ENCODE measurements at places on chromosomes 7 and 10. TPM values are rescaled to one million over a fixed set of nuclear protein-coding genes. Genes with fewer than 3 reads are reported as not detected.

The DMBT1 gene
- total RNA-seq: 0.05 TPM

The HMX2 gene
- 0.15 TPM for total RNA-seq

The RARRES2 gene
- total RNA-seq: not detected

The GBX1 gene
- total RNA-seq: 0.17 TPM

The SDK1 gene
- 0.37 TPM for total RNA-seq

The TMEM178B gene
- total RNA-seq: 1.1 TPM

The STEAP2 gene
- total RNA-seq: 3.5 TPM

The SPDYE2B gene
- total RNA-seq: not detected

The FBXO24 gene
- total RNA-seq: not detected

The TBX20 gene
- total RNA-seq: 2.5 TPM

The MBL2 gene
- total RNA-seq: not detected

The LRIT1 gene
- not detected for total RNA-seq

The KLLN gene
- 0.51 TPM for total RNA-seq

The EPDR1 gene
- 58.4 TPM for total RNA-seq

The NUTM2D gene
- 1.2 TPM for total RNA-seq

The C10orf71 gene
- total RNA-seq: not detected

The GNB2 gene
- total RNA-seq: 236 TPM

The FAM13C gene
- not detected for total RNA-seq

The GPRIN2 gene
- total RNA-seq: 29.9 TPM

The SLC13A1 gene
- total RNA-seq: not detected

The CHAT gene
- not detected for total RNA-seq

The THSD7A gene
- 1.3 TPM for total RNA-seq

The CFAP46 gene
- total RNA-seq: 1.1 TPM

The EN2 gene
- 1.0 TPM for total RNA-seq

The MTURN gene
- total RNA-seq: 4.1 TPM

The FZD8 gene
- 8.7 TPM for total RNA-seq

The OPALIN gene
- not detected for total RNA-seq

The NACAD gene
- total RNA-seq: 0.29 TPM

The FAM25C gene
- not detected for total RNA-seq

The ADIRF gene
- total RNA-seq: 0.21 TPM

The TAS2R3 gene
- not detected for total RNA-seq

The SHH gene
- total RNA-seq: 2.7 TPM

The AGR2 gene
- total RNA-seq: 176 TPM

The LRRD1 gene
- total RNA-seq: not detected

The TRIP6 gene
- 57.6 TPM for total RNA-seq

The MMD2 gene
- total RNA-seq: not detected

The GPR146 gene
- 2.8 TPM for total RNA-seq

The LRRC17 gene
- 0.22 TPM for total RNA-seq

The OR2A1 gene
- total RNA-seq: not detected

The GJC3 gene
- total RNA-seq: 0.14 TPM

The PKD2L1 gene
- total RNA-seq: 0.07 TPM

The SLC26A4 gene
- 0.04 TPM for total RNA-seq

The KBTBD2 gene
- total RNA-seq: 27.2 TPM

The CTAGE4 gene
- total RNA-seq: not detected

The PPP1R17 gene
- total RNA-seq: not detected

The SSC4D gene
- 1.4 TPM for total RNA-seq

The ZNF804B gene
- total RNA-seq: not detected

The PLXNA4 gene
- total RNA-seq: 1.7 TPM

The VWA2 gene
- not detected for total RNA-seq

The SPDYE9 gene
- not detected for total RNA-seq

The TDRD1 gene
- not detected for total RNA-seq

The ADAM12 gene
- 5.4 TPM for total RNA-seq
